Activated naive CD8-positive, alpha-beta T cell treated with anti-CD3 and anti-CD28 coated beads for 36 hours (primary cell): ENCODE measurements at places on chromosomes 3 and 15. TPM values are rescaled to one million over a fixed set of nuclear protein-coding genes. Genes with fewer than 3 reads are reported as not detected.

DNA sequence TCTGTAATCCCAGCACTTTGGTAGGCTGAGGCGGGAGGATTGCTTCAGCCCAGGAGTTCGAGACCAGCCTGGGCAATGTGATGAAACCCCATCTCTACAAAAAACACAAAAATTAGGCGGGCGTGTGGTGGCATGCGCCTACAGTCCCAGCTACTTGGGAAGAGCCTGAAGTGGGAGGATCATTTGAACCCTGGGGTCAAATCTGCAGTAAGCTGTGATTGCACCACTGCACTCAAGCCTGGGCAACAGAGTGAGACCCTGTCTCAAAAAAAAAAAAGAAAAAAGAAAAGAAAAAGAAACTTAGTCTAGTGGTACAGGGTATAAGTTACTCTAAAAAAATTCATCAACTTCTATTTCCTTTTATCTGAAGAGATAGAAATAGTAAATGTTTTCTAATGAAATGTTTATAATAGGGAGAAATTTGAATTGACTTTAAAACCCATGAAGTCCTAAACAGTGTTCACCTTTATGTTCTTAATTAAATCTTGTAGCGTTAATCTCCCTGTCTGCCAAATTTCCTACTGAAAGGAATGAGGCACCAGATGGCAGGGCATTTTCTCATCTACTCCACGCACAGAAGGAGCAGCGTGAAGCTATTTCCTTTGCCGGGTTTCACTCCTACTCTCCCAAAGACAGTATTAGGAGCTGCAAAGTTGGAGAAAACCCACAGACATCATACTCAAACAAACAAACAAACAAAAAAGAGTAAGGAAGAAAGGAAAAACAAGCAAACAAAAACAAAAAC, 1.9 kb downstream of the PCLAF start:
- DNase-seq, result no peak

FGF12 gene
- not detected for total RNA-seq

CHL1 gene
- total RNA-seq, result not detected

POPDC2 gene
- 1.6 TPM for total RNA-seq

GRCh38 chr3:141071681-141072260, 20.6 kb downstream of the SPSB4 start:
- no peak for DNase-seq

DUOX2 gene
- total RNA-seq, result not detected

DNA sequence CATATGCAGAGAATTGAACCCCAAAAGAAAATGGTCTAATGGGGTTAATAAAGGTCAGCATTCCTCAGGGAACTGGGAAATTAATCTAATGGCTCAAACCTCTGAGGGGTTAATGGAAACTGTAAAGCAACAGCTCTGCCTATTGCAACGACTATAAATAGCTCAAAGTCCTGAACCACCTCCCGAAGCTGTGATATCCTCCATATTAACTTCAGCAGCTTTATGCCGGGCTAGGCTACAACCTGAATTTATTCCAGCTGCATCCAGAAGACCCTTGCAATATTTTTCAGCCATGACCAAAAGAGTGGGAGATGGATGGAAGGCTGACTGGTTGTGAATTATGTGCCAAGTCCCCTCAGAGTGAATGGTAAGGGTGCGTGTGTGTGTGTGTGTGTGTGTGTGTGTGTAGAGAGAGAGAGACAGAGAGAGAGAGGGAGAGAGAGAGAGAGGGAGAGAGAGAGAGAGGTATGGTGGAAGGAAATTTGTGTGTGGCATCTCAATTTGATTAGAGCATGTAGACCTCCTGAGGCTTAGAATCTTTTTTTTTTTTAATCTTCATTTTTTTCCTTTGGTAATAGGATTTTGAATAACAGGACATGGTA, 109.9 kb downstream of the PDCD6IP start:
- DNase-seq, result no peak

- no peak for DNase-seq
Measured at GRCh38 chr3:155001289-155002010, 78.7 kb upstream of the MME start.
